ENCODE measurements at places on chromosomes 1 and 21.

DNA sequence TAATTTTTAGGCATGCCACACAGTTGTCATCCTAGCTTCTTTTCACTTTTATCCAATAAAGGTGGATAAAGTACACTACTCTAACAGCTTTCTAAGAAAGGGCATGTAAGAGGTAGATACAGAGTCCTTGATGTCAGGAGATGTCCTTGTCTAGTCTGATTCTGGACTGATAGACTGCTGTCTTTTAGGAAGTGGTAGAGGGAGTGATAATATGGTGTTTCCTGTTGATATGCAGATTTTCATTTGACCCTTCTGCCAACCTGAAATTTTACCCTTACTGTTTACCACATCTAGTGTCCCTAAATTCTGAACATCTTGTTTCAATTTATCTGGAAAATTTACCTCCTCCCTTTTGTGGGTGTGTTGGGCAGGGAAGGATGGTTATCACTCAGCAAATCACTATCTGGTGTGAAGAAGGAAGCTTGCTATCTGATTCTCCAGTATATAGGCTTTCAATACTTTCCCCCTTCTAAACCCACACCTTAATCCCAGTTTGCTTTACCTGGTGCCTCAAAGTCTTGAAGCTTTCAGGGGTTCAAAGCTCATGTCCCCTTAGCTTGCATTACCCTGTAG lies 354.9 kb upstream of the SNX7 start:
- no peak for DNase-seq

DNA sequence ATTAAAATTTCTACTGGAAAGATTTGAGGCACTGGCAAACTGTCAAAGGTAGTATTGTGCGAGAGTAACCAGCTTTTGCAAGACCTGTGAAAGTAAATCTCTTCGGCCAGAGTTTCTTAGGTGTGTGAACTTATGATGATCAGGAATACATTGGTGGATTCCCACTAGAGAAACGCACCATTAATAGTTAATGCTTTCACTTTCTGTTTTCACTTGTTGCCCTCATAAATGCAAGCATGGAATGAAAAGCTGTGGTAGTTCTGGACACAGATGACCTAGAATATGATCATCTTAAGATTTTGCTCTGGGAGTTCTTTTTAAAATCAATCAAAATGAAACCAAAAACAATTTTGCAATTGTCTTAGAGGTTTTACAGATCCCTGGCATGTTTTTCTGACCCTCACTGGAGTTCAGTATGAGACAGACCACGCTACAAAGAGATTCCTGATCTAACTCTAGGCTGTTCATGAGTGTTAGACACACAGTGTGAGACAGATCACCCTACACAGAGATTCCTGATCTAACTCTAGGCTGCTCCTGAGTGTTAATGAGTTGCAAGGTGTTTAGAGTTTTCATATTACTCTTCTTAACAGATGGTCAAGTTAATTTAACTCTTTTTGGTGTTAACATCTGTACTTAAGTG lies 98.8 kb downstream of the SDCCAG8 start:
- DNase-seq = peak; percentile 21

- DNase-seq = no peak
Measured at GRCh38 chr1:42305639-42306038, 29.4 kb downstream of the FOXJ3 start.

- no peak for DNase-seq
Measured at GRCh38 chr1:231918239-231919015, 291.8 kb downstream of the DISC1 start.

- no peak for DNase-seq
Measured at GRCh38 chr1:47554901-47555300, 117.1 kb downstream of the FOXD2 start.

DNA sequence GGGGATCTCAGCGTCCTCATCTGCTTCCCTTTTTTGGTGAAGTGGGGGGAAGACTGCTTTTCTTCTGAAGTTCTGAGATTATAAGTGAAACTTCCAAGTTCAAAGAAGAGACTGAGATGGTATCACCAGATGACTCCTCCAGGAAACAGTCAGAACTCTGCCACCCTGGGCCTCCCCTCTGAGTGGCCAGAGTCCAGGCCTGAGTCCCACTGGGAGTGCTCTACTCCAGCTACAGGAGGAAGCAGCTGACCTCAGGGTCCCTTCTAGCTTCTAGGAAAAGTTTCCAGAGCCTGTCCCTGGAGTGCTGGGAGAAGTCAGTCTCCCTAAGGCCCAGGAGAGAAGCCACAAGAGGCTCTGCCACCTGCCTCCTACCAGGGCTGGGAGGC lies 104.7 kb downstream of the CASZ1 start:
- no peak for DNase-seq

DNA sequence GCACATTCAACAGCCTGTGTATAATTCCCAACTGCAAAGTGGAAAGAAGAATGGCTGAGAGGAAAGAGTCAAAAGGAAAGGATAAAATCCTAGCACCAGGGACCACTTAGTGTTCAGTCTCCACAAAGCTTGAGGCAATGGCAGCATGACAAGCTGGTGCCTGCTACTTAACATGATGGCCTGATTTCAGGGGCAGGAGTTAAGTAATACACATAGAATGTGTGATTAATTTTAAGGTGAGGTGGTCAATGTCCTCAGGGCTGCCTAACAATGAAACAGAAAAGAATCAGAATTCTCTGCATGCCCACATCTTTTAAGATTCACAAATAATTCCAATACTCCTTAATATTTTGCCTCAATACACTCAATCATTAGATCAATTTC lies 8.9 kb downstream of the P3H1 start:
- DNase-seq = no peak

GRCh38 chr1:109716570-109717090 lies 4.6 kb downstream of the GSTM5 start:
- DNase-seq = no peak

DNA sequence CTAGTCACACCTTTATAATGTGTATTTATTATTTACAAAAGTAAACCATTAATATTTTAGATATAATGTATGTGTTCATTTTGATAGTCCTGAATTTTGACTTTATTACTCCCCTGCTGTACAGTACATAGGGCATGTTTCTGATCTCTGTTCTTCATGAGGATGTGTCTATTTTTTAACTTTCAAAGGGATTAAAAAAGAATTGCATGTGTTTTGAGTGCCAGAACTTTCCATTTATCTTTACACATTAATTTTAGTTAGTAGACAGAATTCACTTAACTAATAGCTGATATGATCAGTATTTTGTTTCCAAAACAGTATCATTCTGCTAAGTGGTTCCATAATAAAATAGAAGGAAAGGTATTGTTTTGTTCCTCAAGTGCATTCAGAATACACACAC lies 3.1 kb downstream of the PBX1 start:
- DNase-seq = no peak

DNA sequence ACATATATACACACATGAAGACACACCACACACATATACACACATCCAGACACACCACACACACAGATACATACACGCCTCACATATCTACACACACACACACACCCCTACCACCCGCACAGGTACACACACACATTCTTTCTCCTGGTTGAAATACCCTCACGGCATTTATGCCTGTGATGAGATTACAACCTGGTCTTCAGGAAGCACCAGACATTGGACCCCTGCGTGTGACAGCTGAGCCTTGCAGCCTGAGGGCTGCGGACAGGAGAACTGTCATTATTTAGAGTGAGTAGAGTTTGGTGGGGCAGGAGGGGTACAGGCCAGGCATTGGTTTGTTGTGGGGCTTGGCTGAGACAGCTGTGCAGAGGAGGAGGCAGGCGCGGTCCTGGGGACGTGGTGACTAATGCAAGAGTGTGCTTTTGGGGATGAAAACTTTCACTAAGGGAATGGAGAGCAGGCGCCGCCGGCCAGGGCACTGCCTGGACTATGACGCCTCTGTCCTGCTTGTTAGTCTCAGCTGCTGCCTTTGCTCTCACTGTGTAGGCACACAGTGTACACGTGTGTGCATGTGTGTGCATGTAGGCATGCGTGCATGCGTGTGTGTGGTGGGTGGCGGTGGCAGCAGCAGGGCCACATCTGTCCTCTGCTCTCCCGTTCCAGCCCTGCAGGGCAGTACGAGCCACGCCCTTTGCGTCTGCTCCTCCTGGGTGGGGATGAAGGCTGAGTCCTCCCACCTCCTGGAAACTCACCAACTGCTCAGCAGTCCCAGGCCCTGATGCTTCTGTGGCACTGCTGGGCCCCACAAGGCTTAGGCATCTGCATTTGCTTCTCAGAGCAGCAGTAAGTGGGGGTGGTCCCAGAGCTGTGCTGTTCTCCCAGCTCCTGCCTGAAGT lies 57.6 kb downstream of the SPSB1 start:
- no peak for DNase-seq

- DNase-seq = no peak
Measured at GRCh38 chr1:55478742-55479141, 263.6 kb upstream of the USP24 start.

DNA sequence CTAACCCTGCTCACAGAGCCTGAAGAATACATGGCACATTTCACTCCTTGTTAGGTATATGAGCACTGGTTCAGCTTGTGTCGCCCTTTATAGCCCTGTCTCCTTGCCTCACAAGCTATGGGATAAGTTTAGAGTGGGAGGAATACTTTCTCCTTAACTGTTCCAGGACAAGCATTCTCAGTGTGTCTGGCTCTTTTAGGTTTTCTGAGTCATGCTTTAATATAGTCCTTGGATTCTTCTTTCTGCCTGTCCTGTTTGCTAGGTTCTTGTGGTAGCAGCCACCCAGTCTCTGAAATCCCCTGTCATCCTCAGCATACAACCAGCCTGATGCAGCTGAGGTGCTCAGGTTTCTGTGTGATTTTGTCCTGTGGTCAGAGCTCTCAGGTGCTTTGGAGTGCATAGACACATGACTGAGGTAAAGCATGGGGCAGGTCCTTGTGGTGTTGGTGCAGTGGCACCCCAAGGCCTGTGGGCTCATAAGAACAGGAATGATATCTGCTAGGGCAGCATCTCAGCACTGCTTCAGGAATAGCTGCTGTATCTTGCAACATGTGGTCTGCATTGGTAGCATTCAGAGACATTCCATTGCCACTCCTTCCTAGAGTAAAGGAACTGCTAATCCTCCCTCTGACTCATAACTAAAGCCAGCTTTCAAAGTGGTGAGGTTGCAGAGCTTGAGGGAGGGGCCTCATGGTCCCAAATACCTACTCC lies 14.2 kb upstream of the CASQ2 start:
- no peak for DNase-seq

- no peak for DNase-seq
Measured at GRCh38 chr1:172941471-172941870, 109.3 kb downstream of the TNFSF18 start.

Measured in hematopoietic multipotent progenitor cell treated with erythropoietin and hydrocortisone succinate and interleukin-3 and kit ligand, for 17 days (in vitro differentiated cells).